ENCODE measurements at places on chromosomes 2 and 18.
A peak's percentile ranks its signal among the peaks of the same experiment; 100 is the strongest.

GRCh38 chr18:75036917-75037688 lies 171.8 kb downstream of the PTGR3 start:
- DNase-seq = no peak

DNA sequence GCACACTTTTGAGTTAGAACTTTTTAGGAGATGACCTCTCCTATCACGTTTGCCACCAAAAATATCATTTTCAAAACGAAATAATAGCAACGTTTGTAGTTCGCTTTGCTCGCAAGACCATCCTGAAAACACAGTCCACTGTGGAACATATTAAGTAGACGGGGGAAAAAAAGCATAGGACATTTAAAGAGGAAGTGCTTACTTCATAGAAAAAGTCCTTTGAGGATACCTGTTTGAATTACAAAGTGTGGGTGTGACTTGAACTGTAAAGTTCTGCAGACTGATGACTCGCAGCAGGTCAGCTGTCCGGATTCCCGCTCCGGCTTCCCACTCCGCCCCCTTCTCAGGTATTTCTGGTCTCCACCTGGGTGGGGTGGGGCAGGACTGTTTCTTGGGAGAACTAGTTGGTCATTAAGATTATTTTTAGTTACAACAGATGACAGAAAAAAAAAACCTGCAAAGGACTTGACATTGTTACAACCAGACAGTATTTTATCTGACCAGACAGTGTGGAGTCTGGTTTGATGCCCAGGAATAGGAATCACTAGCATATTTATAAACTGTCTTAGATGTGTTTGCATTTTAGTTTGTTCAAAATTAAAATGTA lies 13.3 kb downstream of the CNOT11 start:
- DNase-seq = no peak

GRCh38 chr2:55961318-55961911 lies 37.8 kb upstream of the EFEMP1 start:
- DNase-seq = no peak

DNA sequence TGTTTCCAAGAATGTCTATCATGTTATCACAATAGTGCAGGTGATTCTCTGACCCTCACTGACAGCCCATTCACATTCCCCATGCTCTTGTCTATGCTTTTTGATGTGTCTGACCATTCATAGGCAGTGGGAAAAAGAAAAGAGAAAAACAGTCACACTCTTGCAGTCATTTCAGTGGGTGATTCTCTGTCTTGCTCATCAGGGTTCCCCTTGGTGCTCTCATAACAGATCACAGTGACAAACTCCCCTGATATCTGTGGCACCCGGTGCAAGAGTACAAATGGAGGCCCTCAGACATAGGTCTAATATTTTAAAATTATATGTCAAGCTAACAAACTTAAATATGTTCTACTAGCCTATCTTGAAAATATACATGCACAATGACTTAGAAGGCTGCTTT lies 72.7 kb upstream of the PPP1CB start:
- DNase-seq = no peak

DNA sequence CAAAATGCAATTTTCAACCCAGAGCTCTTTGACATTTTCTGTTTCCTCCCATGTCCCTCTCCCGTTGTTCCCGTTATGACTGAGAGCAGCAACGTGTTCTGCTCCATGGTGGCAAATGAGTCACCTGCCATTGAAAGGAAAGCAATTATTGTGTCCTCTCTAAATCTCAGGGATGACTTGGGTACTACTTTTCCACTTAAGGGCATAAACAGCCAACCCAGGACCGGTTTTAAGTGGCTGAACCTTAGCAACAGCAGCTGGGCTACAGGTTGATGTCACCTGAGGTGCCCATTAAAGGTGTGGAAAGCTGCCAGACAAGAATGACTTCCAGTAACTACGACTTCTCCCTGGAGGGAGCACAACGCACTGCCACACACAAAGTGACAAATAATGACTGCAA lies 236.8 kb downstream of the NCKAP5 start:
- DNase-seq = no peak

GRCh38 chr2:44922776-44923175 lies 18.7 kb upstream of the SIX3 start:
- no peak for DNase-seq

GRCh38 chr2:118148133-118148532 lies 59.9 kb downstream of the INSIG2 start:
- DNase-seq = no peak

DNA sequence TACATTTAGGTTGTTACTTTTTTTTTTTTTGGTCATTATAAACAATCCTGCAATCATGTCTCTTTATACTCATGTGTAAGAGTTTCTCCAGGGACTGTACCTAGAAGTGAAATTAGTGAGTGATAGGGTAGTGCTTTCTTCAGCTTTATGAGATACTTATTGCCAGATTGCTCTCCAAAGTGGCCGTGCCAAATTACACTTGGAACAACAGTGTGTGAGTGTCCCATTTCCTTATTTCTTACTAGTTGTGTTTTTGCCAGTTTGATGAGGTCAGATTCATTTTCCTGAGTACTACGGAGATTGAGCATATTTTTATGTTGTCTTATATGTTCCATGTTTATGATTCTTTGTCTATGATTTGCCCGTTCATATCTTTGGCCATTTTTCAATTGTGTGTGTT lies 39.2 kb downstream of the GALNT1 start:
- DNase-seq = no peak

- DNase-seq = no peak
Measured at GRCh38 chr2:105853354-105854088, 108.8 kb downstream of the NCK2 start.

- DNase-seq = no peak
Measured at GRCh38 chr2:206092297-206092696, 6.3 kb upstream of the INO80D start.

- DNase-seq = no peak
Measured at GRCh38 chr2:216078776-216079175, 2.8 kb downstream of the PECR start.

GRCh38 chr2:16323126-16323520 lies 342.5 kb downstream of the CYRIA start:
- DNase-seq = no peak

DNA sequence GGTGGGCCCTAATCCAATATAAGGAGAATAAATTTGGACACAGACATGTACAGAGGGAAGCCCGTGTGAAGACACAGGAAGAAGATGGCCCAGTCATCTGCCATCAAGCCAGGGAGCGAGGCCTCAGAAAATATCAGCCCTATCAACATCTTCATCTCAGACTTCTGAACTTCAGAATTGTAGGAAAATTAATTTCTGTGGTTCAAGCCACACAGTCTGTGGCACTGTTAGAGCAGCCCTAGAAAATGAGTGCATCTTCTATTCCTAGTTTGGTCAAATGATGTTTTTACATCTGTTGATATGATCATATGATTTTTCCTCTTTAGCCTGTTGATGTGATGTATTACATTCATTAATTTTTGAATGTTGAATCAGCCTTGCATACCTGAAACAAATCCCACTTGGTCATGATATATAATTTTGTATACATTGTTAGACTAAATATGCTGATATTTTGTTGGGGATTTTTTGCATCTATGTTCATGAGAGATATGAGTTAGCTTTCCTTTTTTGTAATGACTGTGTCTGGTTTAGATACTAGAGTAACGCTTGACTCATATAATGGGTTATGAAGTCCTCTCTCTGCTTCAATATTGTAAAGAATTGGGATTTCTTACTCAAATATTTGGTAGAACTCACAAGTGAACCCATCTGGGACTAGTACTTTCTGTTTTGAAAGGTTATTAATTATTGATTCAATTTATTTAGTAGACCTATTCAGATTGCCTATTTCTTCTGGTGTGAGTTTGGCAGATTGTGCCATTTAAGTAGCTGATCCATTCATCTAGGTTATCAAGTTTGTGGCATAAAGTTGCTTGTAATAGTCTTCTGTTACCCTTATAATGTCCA lies 451.4 kb downstream of the EIPR1 start:
- no peak for DNase-seq

DNA sequence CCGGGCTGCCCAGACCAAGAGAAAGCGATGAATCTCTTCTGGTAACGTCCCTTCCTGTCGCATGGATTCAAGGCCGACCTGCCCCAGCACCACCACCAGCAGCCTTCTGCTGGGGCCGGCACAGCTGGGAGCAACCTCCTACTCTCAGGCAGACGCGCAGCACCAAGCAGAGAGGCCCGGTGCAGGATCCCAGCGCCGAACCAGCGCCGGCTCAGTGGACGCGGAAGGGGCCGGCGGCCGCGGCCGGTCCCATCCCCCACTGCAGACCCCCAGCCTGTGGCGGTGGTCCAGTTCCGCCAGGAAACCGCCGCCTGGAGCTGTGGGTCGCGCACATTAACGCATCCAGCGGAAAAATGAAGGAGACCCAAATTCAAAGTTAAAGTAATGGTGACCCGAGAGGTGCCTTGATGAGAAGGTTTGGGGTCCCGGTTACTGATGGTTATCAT lies 525 bp upstream of the MAL start:
- no peak for DNase-seq

GRCh38 chr18:8367217-8367988 lies 241.8 kb upstream of the RAB12 start:
- peak; percentile 10 for DNase-seq

DNA sequence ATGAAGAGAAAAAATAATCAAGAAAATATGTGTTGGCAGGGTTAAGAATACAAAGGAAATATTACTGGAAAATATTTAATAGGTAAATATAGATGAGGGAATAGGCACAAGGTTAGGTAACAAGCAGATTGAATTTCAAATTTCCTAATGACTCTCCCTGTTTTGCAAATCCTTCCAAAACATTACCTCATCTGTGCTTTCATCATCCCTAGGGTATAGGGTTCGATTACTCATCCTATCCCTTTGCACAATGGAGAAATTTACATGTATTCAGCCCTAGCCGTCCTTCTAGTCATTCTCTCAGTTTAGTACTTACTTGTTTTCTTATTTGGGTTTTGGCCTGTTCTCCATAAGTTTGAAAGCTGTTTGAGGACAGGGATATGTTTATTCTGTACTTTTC lies 864.6 kb upstream of the FSHR start:
- DNase-seq = no peak

DNA sequence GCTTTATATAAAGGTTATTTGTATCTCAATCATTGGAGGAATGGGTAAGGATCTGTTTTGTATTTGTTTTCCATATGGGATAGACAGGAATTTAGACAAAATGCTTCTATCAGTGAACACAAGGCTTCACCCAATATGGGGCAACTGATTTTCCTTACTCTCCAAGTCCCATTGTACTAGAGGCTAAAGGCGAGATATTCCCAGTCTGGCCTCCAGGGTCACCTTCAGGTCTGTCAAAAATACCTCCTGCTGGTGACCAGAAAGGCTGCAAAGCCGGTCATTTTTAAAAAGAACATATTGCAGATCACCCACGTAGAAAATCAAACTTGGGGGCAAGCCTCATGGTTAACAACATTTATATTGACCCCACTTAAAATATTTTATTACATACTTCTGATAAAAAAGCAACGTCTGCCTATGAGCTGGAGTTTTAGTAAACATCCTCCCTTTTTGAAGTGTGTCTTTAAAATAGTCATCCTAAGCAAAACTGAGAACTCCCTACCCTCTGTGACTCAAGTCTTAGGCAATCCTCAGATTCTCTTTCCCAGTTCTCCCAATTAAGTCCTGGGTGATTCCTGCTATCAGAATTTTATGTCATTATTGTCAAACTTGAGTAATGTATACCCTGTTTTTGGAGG lies 276.6 kb downstream of the MREG start:
- no peak for DNase-seq

DNA sequence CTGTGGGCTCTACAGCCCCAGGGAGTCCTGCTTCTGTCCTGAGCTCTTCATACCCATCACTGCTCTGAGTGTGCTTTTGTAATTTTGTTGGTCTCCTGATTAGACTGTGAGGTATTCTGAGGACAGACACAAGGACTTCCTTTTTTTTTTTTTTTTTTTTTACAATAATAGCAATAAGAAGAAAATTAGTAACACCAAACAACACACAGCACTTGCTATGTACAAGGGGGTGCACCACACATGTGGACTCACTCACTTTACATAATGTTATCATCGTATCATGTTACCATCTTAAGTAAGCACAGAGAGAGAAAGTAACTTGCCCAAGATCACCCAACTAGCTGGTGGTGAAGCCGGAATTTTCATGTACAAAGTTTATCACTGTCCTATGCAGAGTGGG lies 34.6 kb downstream of the MBP start:
- DNase-seq = no peak

DNA sequence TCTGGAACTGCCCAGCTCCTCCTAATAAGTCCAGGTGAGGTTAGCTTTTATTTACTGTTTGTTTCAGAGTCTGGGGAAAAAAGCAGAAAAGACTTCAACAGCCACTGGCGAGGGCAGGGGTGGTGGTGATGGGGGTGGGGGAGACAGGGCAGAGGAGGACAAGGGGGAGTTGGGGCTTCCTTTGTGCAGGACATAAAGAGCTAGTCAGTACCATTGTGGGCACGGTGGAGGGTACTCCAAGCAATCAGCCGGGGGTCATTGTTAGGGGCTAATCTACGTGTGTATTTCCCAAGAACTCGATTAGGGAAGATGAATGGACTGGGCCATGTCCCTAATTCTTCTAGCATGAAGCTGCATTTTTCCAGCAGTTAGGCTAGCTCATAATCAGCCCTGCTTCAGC lies 2.8 kb upstream of the RAX start:
- DNase-seq = no peak

Data from T-helper 17 cell (primary cell).